AG10803 (cell line): ENCODE measurements at places on chromosomes 1 and 21.

- DNase-seq: no peak
Observed at GRCh38 chr1:150259217-150259616, 1.6 kb downstream of the CA14 start.

- peak; percentile 11 for DNase-seq
Observed at GRCh38 chr1:228270032-228270431, 62.2 kb downstream of the OBSCN start.

DNA sequence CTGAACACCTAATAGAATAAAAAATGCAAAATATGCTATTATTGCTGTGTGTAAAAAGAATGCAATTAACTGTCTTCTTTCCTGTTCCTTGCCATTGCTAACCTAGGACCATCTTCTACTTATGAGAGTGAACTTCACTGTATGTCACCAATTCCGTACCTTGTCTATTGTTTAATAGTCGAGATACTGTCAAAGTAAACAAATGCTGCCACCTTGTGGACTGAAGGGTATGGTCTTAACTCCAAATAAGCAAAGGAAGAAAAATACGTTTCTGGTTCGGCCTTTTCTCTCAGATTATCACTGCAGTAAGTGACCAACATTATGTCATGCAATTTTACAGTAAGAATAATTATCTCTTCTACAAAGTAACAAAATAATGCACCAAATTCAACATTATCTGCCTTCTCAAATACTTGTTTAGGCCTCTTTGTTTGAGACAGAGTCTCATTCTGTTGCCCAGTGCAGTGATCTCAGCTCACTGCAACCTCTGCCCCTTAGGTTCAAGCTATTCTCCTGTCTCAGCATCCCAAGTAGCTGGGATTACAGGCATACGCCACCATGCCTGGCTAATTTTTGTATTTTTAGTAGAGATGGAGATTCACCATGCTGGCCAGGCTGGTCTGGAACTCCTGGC is 133.4 kb downstream of the COP1 start:
- peak; percentile 71 for DNase-seq

- DNase-seq: no peak
Observed at GRCh38 chr21:44020551-44020950, 8.4 kb downstream of the TRAPPC10 start.

DNA sequence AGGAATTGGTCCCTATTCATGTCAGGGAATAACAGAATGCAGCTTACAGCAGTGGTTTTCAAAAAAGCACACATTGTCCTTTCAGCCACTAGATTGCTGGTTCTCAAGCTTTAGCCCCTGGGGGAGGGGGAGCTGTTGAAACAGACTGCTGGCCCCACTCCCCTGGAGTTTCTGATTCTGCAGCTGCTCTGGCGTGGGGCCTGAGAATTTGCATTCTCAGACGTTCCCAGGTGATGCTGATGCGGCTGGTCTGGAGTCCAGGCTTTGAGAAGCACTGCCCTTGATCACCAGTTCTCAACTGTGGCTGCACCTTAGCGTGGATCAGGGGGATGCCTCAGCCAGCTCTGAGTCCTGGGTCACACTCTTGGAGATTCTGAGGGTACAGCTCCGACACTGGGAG is 62.7 kb upstream of the LAPTM5 start:
- DNase-seq: no peak

GRCh38 chr21:17900990-17901385 is 81.8 kb upstream of the C21orf91 start:
- no peak for DNase-seq

GRCh38 chr1:112818990-112819689 is 104.0 kb upstream of the PPM1J start:
- peak; percentile 13 for DNase-seq

- DNase-seq: no peak
Observed at GRCh38 chr1:169309178-169310166, 58.1 kb downstream of the NME7 start.

- no peak for DNase-seq
Observed at GRCh38 chr1:111289371-111289770, 1.3 kb upstream of the CHIA start.

GRCh38 chr1:53371121-53371666 is 43.3 kb upstream of the LRP8 start:
- DNase-seq: no peak

GRCh38 chr1:60942291-60942690 is 140.1 kb upstream of the NFIA start:
- DNase-seq: no peak

DNA sequence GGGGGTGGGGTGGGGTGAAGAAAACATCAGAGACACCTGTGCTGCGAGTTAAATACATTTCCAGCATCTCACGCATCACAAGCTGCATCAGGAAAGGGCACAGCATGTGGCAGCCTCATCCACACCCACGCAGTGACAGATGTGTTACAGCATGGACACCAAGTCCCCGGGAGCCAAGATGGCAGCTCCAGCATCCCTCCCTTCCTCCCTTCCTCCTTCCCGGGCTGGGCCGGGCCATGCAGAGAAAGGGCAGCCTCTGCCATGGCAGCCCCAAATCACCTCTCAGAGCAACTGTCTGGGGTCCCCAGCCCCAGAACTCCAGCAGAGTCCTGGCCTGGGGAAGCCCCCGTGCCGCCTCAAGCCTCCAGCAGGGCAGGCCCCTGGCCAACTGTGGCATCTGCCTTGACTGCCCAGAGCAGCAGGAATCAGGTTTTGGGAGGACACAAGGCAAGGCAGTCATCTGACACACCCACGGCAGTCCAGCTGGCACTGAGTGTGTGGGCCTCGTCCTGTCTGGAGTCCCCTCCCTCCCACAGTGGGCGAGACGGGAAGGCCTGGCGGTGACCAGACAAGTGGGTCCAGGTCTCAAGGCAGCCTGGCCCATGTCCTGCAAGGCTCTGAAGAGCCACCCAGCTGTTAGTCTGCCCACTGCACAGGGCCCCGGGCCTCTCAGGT is 6.2 kb downstream of the SMIM1 start:
- no peak for DNase-seq

DNA sequence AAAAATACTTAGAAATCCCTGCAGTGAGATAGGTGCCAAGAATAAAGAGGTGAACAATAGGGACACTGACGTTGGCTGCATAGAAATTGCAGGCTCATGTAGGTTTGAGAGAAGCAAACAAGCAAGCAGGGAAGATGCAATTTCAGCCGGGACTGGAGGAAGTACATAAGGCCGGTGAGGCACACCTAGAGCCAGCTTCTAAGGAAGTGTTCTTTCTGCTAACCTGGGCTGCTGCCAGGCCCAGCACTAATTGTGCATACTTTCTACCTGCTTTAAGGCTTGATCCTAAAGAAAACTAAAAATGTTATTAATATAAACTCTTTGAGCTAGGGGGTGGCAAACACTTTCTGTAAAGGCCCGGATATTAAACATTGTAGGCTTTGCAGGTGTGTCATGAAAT is 71.0 kb downstream of the LMO4 start:
- no peak for DNase-seq

- no peak for DNase-seq
Observed at GRCh38 chr1:33610391-33610790, 137.9 kb downstream of the ZSCAN20 start.

- no peak for DNase-seq
Observed at GRCh38 chr1:189022015-189022414, 1455.6 kb downstream of the BRINP3 start.

DNA sequence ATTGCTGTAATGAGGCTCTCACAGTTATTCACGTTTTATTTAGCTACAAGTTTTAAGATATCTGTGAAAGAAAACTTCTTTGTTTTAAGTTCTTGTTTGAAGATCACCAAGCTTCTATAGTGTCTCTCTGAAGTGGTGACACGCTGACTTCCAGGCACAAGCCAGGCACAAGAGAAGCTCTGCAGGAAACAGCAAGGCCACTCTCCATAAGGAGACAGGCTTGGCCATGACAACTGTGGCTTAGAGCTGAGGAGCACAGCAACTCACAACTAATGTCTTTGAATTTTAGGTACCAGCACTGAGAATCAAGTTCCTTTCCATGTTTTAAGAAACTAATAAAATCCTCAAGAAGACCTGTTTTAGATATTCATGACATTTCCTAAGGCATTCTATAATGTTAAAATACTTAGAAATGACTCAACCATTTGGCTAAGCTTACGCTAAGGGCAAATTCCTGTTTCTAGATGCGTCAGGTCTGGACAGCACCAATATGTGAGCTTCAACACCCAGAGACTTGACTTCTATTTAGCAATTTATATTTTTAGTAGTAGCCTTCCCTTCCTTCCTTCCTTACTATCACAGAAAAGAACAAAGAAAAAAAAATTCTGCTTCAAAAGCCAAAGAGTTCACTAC is 40.2 kb downstream of the APP start:
- peak; percentile 26 for DNase-seq

DNA sequence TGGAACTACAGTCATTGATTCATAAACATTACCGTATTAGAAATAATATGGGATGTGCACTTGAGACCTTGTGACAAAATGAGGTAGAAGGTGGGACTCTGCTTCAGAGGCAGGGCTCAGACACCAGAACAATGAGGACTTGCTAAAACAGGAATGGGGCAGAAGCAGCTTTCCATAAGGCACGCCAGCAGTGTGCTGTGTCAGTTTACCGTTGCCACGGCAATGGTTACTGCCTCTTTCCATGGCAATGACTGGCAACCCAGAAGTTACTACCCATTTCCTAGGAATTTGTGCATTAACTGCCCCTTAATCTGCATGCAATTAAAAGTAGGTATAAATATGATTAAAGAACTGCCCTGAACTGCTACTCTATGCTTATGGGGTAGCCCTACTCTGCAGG is 169.0 kb downstream of the CHRM3 start:
- no peak for DNase-seq

DNA sequence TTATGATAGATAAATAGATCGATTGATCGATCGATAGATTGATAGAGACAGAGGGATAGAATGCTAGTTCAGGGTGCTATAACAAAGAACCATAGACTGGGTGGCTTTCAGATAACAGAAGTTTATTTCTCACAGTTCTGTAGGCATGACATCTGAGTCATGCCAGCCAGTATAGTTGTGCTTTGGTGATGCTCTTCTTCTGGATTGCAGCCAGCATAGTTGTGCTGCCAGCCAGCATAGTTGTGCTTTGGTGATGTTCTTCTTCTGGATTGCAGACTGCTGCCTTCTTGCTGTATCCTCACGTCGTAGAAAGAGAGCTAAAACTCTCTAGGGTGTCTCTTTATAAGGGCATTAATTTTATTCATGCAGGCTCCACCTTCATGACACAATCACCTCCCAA is 860.8 kb downstream of the BRINP3 start:
- no peak for DNase-seq

GRCh38 chr1:197559244-197559643 is 216.0 kb downstream of the DENND1B start:
- no peak for DNase-seq

GRCh38 chr1:17669866-17670451 is 85.2 kb upstream of the ACTL8 start:
- no peak for DNase-seq

DNA sequence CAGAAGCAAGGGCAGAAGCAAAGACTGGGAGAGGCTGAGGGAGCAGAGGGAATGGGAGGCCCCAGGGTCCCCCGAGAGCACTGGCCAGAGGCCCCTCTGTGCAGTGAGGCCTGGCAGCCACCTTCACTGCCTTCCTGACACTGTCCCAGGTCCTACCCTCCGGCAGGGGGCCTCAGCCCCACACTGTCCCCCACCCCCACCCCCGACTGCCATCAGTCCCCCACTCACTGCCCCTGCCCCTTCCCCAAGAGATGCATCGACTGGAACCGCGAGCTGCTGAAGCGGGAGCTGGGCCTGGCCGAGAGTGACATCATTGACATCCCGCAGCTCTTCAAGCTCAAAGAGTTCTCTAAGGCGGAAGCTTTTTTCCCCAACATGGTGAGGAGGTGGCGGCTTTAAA is 13.0 kb upstream of the PADI6 start:
- DNase-seq: no peak

DNA sequence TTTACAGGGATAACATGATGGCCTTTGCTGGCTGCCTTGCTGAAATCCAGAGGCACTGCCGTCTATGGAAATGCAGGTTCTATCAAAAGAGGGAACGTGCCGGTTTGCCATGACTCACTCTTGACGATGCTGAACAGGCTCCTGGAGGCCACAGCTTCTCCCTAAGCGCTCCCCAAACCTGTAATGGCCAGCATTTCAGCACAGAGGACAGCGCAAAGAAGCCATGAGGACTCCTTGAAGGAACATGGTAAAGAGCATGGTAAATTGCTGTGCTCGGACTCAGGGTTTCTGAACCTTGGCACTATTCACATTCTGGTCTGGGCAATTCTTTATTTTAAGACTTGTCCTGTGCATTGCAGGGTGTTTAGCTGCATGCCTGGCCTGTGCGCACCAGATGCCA is 217.5 kb downstream of the CAMTA1 start:
- no peak for DNase-seq

- DNase-seq: no peak
Observed at GRCh38 chr1:14339288-14339687, 259.2 kb upstream of the KAZN start.

DNA sequence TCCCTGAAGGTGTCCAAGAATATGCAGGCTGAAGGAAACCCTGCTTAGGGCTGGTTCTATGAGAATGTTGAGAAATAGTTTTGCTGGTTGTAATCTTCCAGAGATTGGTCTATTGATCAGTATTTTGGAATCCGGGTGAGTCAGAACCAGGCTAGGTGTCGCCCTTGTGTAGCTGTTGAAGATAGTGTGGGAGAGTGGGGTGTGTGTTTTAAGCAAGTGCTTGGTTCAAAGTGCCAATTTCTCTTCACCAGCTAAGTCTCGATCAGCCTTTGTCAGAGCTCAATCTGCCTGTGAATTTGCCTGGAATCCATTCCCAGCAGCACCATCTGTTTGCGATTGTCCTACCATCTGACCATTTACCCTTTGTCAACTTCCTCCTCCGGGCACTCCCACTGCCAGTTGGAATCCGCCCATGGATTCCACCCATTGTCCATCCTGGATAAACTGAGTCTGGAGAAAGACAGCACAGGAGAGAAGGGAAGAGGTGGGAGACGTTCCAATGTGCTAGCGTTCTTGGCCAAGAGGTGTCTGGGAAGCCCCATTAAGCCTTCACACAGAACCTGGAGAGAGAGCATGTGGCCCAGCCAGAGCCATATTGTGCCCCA is 59.4 kb upstream of the CYP2J2 start:
- DNase-seq: peak; percentile 51

DNA sequence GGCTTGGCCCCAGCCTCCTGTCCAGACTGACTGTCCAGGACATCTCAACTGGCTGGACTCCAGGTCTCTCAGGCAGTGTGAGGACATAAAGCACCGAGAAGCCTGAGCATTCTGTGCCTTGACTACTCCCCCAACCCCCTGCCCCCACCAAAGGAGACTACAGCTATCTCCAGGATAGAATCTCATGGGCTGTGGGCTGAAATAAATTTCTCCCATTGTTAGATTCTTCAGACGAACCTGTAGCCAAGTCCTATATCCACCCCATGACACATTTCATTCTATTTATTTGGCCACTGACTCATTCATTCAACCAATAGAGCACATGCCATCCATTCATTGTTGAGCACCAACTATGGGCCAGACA is 11.4 kb downstream of the VWA5B1 start:
- no peak for DNase-seq
